Muscle of back (tissue), 13 donors: ENCODE measurements at places on chromosomes 7 and 10.

DNA sequence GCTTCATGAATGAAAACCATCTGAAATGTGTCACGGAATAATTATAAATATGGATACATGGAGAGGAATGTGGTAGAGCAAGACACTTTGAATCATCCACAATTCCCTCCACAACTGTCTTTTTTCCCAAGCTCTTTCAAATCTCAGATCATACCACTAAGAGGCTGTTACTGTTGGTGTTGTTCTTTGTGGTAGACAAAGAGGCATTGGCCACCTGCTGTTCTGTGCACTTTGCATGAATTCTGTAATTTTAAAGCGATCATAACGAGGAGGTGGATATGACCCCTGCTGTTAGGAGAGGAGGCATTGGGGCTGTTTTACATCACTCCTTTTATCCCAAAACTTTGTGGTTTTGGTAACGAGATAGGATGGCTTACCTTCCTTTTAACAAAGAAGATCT, 141.2 kb upstream of the KLF6 start:
- no peak for DNase-seq

- no peak for DNase-seq
These were observed 93.6 kb downstream of the LRMDA start for GRCh38 chr10:75525067-75525466.

DNA sequence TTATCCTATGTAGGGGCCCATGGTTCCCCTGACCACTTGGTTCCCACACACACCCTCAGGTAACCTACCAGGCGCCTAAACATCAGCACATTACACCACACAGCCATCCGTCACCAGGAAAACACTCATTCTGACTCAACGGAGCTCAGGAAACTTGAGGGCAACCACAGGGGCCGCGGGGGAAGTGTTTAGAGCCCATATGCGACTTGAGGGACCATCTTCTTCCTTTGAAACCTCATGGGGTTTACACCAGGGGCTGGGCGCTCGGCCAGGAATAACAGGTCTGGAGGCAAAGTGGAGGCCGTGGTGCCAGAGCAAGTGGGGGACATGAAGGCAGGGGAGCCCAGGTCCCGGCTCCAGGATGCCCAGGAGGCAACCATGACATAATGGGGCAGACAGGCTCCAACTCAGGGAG, 1.5 kb downstream of the STX1A start:
- peak; percentile 25 for DNase-seq

GRCh38 chr10:104892879-104893617, 252.0 kb downstream of the SORCS3 start:
- DNase-seq, result no peak

- no peak for DNase-seq
These were observed 202.7 kb downstream of the DNAJB6 start for GRCh38 chr7:157539521-157539920.

DNA sequence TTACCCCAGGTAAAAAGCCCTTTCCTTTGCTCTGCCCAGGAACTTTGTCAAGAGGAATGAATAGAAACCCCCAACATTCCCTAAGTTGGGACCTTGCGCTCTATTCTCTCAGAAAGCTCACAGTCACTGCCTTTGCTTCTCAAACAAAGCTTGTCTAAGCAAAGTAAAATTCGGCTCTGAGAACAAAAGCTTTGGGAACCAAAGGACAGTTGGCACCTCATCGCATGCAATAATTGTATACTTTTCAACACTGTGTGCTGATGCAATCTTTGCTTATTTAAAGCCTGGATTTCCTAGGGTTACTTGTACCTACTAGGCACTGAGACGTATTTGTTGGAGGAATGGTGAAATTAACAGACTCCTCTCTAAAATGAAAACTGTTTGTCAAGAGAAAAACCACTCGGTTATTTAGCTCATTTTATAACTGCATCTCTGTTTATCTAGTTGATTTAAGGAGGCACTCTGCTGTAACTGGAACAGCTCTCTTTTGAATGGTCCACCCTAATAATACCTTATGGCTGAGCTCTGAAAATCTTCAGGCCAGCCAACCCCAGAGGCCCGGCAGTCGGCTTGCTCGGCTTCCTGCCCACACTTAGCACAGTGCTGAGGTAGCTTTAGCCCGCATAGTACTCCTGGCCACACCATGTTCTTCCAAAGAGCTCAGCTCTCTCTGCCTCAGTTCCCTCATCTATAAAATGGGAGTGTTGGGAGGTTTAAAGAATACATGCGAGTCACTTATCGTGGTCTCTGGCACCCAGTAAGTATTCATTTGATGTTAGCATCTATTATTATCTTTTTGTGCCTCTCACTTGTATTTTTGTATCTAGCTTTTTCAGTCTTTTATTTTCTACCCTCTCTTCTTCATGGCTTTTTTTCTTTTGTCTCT, 80.2 kb upstream of the PRR15 start:
- no peak for DNase-seq

GRCh38 chr7:90424720-90425119, 21.5 kb downstream of the CLDN12 start:
- no peak for DNase-seq

DNA sequence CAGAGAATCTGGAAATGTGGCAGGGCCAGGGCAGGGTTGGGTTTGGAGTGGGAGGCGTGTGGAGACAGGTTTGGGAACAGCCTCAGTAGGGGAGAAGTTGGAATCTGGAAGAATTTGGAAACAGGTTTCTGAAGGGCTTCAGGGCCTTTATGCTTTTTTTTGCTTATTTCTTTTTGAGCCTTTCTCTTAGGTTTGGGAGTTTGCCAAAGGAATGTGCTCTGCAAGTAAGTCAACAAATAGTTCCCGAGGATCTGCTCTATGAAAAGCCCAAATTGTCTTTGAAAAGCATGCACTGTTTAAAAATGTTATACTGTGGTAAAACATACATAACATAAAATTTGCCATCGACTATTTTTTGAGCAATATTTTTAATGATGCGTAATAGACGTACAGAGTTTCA, 86.7 kb upstream of the ADRB1 start:
- DNase-seq, result peak; percentile 25

DNA sequence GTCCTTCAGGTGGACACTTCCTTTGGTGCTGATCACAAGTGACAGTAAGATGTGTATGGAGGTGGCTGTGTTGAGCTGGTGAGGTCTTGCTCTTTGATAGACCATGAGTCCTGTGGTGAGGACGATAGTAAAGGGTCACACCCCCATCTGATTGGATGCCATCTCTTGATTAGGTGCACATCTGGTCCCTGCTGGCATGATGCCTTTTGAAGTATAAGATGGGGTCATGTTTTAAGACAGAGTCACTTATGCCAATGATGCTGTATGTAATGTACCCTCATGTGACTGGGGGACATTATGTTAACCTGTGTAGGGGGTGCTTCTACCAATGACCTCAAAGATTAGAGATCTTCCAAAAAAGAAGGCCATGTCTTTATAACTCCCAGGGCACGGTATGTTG, 644.6 kb downstream of the ACTR3B start:
- DNase-seq, result no peak

GRCh38 chr7:73613954-73614735, 10.2 kb downstream of the MLXIPL start:
- no peak for DNase-seq

- DNase-seq, result no peak
These were observed 103.7 kb downstream of the RNF216 start for GRCh38 chr7:5677538-5678294.

GRCh38 chr7:333393-333764, 43.4 kb downstream of the FOXL3 start:
- peak; percentile 86 for DNase-seq

DNA sequence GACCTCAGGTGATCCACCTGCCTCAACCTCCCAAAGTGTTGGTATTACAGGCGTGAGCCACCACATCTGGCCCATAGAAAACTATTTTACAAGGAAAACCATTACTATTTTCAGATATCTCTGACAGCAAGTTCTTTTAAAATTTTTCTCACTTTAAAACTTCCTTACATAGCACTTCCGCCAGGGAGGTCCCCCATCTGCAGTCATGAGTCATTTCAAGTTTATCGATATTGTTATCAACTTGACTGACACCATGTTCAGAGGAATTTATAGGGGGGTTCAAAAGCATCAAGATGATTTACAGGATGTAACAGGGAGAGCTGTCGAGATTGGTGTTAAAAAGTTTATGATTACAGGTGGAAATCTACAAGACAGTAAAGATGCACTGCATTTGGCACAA, 88.8 kb downstream of the NRBF2 start:
- DNase-seq, result no peak

DNA sequence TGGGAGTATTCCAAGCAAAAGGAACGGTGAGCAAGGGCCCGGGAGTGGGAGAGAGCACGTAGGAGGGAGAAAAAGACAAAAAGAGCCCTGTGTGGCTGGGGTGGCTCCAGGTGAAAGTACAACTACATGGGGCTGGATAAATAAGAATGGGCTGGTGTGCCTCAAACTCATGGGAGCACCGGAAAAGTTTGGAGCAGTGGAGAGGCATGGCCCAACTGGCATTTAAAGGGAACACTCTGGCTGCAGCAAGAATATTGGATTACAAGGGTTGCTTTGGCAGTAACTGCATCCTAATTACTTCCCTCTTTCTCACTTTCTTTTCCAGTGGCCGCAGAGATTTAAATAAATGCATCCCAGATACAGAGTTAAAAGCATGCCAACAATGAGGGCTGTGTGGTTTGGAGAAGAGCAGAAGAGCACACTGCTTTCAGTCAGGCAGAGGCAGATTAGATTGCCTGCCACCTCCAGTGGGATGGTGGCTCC, 39.1 kb upstream of the HERPUD2 start:
- DNase-seq, result no peak
